ENCODE measurements at places on chromosomes 4 and X.

- no peak for DNase-seq
- H3K27ac ChIP-seq, result no peak overlapping the region
- H3K4me3 ChIP-seq, result no peak overlapping the region
- H3K4me1 ChIP-seq, result peaks cover 10% of the 10 kb centered on the region
Measured at GRCh38 chrX:70485466-70485865, 40.8 kb downstream of the DLG3 start.

- H3K4me3 ChIP-seq, result no peak overlapping the region
- H3K27me3 ChIP-seq, result no peaks in the 10 kb centered on the region
- DNase-seq, result no peak
- peaks cover 75% of the 10 kb centered on the region for H3K4me1 ChIP-seq
- no peak overlapping the region for H3K27ac ChIP-seq
Measured at GRCh38 chr4:140704392-140704960, 51.7 kb downstream of the TBC1D9 start.

DNA sequence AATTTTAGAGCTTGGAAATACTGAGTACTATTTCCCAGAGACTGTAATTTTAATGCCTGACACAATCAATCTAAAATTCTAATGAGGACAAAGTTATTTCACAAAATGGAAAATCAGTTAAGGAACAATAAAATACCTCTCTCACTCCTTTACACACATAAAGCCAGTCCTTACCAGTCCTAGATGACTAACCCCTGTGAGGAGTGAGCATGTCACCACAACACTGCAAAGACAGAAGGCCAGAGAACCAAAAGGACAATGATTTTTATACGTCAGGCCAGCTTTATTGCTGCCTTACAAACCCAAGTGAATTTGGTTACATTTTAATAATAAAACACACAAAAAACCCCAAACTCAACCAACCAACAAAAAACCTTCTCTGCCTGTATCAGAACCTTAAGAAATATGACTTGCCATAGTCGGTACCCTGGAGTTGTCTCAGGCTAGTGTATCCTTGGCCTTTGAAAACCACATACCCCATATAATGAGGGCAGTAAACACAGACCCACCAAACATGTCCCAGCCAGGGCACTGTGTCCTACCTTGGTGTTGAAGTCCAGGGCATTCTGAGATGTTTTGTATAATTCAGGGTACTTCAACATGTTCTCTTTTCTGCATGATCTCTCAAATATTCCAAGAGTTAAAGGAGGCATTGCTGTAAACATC is 57.6 kb downstream of the SHISA3 start:
- H3K27ac ChIP-seq, result no peak overlapping the region
- no peak overlapping the region for H3K4me3 ChIP-seq
- H3K36me3 ChIP-seq, result peaks cover 16% of the 10 kb centered on the region
- no peak for DNase-seq
- H3K27me3 ChIP-seq, result no peaks in the 10 kb centered on the region
- no peaks in the 10 kb centered on the region for H3K4me1 ChIP-seq

DNA sequence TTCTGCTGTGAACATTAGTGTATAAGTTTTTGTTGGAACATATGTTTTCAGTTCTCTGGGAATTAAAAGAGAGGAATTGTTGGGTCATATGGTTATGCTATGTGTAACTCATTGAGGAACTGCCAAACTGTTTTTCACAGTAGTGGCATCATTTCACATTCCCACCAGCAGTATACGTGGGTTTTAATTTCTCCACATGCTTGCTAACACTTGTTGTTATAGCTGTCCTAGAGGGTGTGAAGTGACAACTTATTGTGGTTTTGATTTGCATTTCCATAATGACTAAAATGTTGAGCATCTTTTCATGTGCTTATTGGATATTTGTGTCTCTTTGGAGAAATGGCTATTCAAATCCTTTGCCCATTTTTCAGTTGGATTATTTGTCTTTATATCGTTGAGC is 13.7 kb downstream of the APELA start:
- no peak for DNase-seq
- H3K36me3 ChIP-seq, result no peaks in the 10 kb centered on the region
- no peak overlapping the region for H3K27ac ChIP-seq
- H3K4me1 ChIP-seq, result no peaks in the 10 kb centered on the region
- H3K27me3 ChIP-seq, result peaks cover 5% of the 10 kb centered on the region

DNA sequence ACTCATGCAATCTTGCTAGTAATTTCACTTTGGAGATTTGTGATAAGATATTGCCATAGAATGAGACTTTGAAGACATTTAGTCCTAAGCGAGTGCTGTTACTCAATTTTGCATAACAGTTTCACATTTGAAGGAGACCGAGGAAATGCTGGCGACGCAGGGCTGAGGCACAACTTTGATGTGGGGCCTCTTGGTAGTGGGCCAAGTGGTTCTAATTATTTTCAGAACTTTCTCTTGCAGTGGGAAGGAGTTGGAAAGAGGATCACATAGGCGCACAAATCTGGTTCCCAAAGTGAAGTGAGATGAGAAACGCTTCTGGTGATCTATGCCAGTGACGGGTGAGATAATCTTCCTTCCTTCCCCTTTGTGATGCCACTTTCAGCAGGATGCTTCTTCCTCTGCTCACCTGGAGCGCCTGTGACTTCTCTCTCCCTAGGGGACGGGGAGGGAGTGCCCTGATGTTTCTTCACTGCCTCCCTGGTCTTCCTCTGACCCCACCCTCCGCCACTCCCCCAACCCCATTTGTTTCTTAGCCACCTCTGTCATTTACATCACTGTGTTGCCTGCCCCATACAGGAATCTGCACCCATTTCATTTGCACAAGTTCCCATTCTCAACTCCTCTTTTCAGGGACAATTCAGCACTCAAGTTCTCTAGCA is 138.9 kb upstream of the MID1 start:
- H3K27me3 ChIP-seq, result no peaks in the 10 kb centered on the region
- DNase-seq, result no peak
- no peak overlapping the region for H3K4me3 ChIP-seq

DNA sequence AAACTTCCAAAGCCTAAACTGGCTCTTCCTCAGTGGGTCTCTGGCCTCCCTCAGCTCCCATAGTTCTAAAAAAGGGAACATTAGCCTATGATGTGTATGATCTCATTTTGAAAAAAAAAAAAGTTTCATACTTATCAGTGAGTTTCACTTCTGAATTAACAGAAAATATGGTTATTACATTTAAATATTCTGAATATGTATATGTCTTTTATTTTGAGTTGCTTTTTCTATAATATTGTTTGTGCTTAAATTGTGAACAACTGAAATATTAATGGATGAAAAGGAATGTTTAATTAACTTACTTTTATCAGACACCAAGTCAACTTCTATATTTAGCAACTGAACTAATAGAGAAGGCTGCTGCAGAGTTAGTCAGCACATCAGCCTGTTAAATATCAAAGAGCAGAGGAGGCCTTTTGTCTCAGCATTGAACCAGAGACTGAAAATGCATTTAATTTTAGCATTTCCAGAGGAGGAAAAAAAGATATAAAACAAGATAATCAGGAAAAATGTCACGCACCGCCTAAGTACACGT is 20.4 kb upstream of the FHL1 start:
- no peak overlapping the region for H3K4me3 ChIP-seq
- no peaks in the 10 kb centered on the region for H3K36me3 ChIP-seq
- no peak for DNase-seq

DNA sequence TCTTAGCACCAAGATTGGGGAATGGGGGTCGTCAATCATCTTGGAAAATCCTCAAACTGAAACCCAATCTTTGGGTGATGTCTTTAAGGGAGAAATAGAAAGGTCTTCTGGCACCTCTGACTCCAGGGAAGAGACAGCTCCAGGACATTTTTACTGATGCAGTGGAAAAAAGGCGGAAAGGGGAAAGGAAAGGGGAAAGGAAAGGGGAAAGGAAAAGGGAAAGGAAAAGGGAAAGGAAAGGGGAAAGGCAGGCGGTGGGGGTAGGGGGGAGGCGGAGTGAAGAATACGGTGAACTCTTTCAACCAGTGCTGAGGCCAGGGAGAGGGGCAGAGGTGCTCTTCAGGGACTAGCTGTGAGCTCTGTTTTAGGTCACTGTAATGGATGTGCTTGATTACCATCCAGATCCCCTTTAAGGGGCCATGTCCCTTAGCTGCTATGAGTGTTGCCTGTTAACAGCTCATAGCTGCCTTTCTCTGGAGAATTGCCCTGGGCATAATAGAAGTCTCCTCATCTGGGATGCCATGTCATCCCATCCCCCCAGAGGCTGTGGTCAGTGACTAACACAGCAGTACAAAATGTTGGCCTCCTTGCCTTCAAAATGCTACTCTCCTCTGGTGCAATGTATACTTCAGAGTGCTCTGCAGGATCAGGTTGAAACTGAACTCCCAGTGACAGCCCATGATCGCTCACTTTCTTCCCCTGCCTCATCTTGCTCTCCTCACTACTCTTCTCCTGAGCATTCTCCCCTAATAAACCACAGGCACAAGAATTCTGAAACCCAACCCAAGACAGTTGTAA is 92.4 kb upstream of the AP1S2 start:
- no peak overlapping the region for H3K27ac ChIP-seq
- no peaks in the 10 kb centered on the region for H3K36me3 ChIP-seq
- no peaks in the 10 kb centered on the region for H3K4me1 ChIP-seq
- no peaks in the 10 kb centered on the region for H3K27me3 ChIP-seq

GRCh38 chr4:61425315-61425714 is 225.2 kb downstream of the ADGRL3 start:
- no peak for DNase-seq
- no peak overlapping the region for H3K27ac ChIP-seq
- no peaks in the 10 kb centered on the region for H3K4me1 ChIP-seq
- H3K27me3 ChIP-seq, result no peaks in the 10 kb centered on the region

DNA sequence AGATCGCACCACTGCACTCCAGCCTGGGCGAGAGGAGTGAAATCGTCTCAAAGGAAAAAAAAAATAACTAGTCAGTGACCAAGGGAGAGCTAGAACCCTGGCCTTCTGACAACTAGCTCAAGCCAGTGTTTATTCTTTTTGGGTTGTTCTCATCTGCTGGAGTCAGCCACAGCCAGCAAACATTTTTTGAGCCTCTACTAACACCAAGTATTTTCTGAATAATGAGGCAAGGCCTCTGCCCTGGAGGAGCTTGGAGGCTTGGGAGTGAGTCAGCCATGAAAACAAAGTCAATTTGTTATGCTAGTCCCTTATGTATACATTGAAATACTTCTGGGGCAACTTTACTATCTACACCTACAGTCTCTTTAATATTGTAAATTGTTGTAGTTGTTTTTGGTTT is 46.5 kb downstream of the TMA16 start:
- no peak overlapping the region for H3K4me3 ChIP-seq
- no peak overlapping the region for H3K27ac ChIP-seq
- DNase-seq, result no peak
- no peaks in the 10 kb centered on the region for H3K36me3 ChIP-seq
- no peaks in the 10 kb centered on the region for H3K27me3 ChIP-seq

GRCh38 chr4:48243887-48244286 is 25.8 kb downstream of the TEC start:
- H3K4me1 ChIP-seq, result peaks cover 10% of the 10 kb centered on the region
- no peak for DNase-seq
- no peak overlapping the region for H3K4me3 ChIP-seq
- no peak overlapping the region for H3K27ac ChIP-seq

- DNase-seq, result no peak
- no peaks in the 10 kb centered on the region for H3K4me1 ChIP-seq
- H3K27ac ChIP-seq, result no peak overlapping the region
- no peaks in the 10 kb centered on the region for H3K27me3 ChIP-seq
- no peak overlapping the region for H3K4me3 ChIP-seq
Measured at GRCh38 chr4:138049355-138049754, 192.8 kb downstream of the SLC7A11 start.

GRCh38 chrX:71536285-71536684 is 3.4 kb downstream of the OGT start:
- no peaks in the 10 kb centered on the region for H3K27me3 ChIP-seq
- H3K36me3 ChIP-seq, result peaks cover 11% of the 10 kb centered on the region
- H3K4me1 ChIP-seq, result peaks cover 56% of the 10 kb centered on the region

DNA sequence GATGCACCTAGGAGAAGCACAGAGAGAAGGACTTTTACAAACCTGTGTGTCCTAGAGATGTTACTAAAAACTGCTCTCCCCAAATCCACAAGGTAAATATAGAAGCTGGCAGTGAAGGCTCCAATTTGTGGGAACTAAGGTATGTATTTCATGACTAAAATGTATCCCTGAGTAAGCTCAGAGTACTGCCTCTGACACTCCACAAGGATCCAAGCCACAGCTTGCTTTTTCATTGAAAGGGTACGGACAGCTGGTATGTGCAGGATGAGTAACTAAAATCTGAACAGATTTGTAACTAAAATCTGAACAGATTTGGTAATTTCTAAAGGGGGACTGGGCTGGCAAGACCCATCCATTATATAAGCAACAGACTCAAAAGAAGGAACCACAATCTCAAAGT is 187.6 kb downstream of the DCLK2 start:
- DNase-seq, result no peak
- no peaks in the 10 kb centered on the region for H3K27me3 ChIP-seq
- H3K4me1 ChIP-seq, result no peaks in the 10 kb centered on the region
- H3K27ac ChIP-seq, result no peak overlapping the region
- H3K4me3 ChIP-seq, result no peak overlapping the region

DNA sequence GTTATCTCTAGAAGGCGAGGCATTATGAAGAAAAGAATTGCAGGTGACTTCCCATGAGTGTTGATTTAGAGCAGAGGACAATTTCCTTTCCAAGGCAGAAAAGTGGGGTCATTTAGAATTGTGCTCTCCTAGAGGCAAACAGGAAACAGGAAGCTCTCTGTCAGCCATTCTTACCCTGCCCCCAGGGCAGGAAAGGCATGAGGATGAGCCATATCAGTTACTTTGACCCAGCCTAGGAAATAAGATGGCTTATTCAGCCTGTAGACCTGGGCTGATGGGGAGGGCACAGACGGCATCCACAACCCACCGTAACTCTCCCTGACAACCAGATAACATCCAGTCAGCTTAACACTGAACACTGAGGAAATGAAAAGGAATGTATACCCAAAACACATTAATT is 88.8 kb upstream of the KDR start:
- H3K4me1 ChIP-seq, result peaks cover 8% of the 10 kb centered on the region
- no peak for DNase-seq
- H3K4me3 ChIP-seq, result no peak overlapping the region
- H3K27ac ChIP-seq, result peak overlapping the region; percentile 36
- H3K27me3 ChIP-seq, result no peaks in the 10 kb centered on the region
- H3K36me3 ChIP-seq, result no peaks in the 10 kb centered on the region

DNA sequence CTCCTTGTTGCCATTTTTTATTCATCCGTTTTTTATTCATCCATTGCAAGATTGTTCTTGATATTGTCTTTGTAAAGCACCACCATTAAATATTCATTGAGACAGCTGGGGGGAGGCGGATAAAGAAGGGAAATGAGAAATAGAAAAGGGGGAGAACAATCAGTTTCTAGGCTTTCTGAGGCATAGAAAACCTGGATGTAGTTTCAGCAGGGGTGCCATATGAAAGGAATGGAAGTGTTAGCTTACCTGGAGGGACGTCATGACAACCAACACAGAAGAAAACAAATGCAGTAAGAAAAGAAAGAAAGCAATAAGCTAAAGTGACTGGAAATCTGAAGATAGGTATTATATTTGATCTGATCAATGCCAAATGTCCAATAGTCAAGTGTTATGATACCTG is 276.1 kb downstream of the GASK1B start:
- H3K27me3 ChIP-seq, result no peaks in the 10 kb centered on the region
- H3K27ac ChIP-seq, result no peak overlapping the region
- H3K4me3 ChIP-seq, result no peak overlapping the region
- DNase-seq, result no peak

- peak overlapping the region; percentile 49 for H3K27ac ChIP-seq
- peaks cover 36% of the 10 kb centered on the region for H3K4me1 ChIP-seq
- no peaks in the 10 kb centered on the region for H3K27me3 ChIP-seq
- H3K4me3 ChIP-seq, result no peak overlapping the region
Measured at GRCh38 chr4:27921231-27921630, 1060.6 kb downstream of the STIM2 start.

- peaks cover 36% of the 10 kb centered on the region for H3K36me3 ChIP-seq
- H3K4me3 ChIP-seq, result no peak overlapping the region
- no peaks in the 10 kb centered on the region for H3K27me3 ChIP-seq
- peaks cover 66% of the 10 kb centered on the region for H3K4me1 ChIP-seq
- H3K27ac ChIP-seq, result peak overlapping the region; percentile 74
Measured at GRCh38 chr4:8383451-8384160, 56.9 kb downstream of the ACOX3 start.

All from left ventricle myocardium inferior (tissue), 1 donor.